ENCODE measurements at places on chromosomes 2 and 18. TPM values are rescaled to one million over a fixed set of nuclear protein-coding genes. Genes with fewer than 3 reads are reported as not detected.

CD226 gene
- total RNA-seq: under 0.01 TPM

CROCC2 gene
- 0.35 TPM for total RNA-seq

CYBRD1 gene
- 55.5 TPM for total RNA-seq

CD207 gene
- not detected for total RNA-seq

TNFRSF11A gene
- not detected for total RNA-seq

ANKRD36C gene
- total RNA-seq: 0.86 TPM

PRSS56 gene
- not detected for total RNA-seq

BBS5 gene
- total RNA-seq: 6.2 TPM

GALNT5 gene
- 4.3 TPM for total RNA-seq

CHRND gene
- total RNA-seq: not detected

COX7A2L gene
- 253 TPM for total RNA-seq

KCNE4 gene
- total RNA-seq: 0.18 TPM

LIPG gene
- total RNA-seq: 2.9 TPM

ANTXR1 gene
- total RNA-seq: 45.2 TPM

SAP130 gene
- 7.8 TPM for total RNA-seq

PLGLB2 gene
- total RNA-seq: not detected

FASTKD1 gene
- 7.8 TPM for total RNA-seq

TM4SF20 gene
- not detected for total RNA-seq

VWC2L gene
- total RNA-seq: not detected

RMC1 gene
- 17.3 TPM for total RNA-seq

EVX2 gene
- not detected for total RNA-seq

CUL3 gene
- total RNA-seq: 39.2 TPM

FAHD2B gene
- 11.2 TPM for total RNA-seq

ICOS gene
- not detected for total RNA-seq

SGPP2 gene
- not detected for total RNA-seq

GNLY gene
- not detected for total RNA-seq

GPR39 gene
- 9.2 TPM for total RNA-seq

UGT1A8 gene
- not detected for total RNA-seq

TRAPPC8 gene
- total RNA-seq: 30.7 TPM

BMP10 gene
- total RNA-seq: not detected

ATIC gene
- 47.3 TPM for total RNA-seq

ST8SIA5 gene
- not detected for total RNA-seq

CCDC178 gene
- 2.0 TPM for total RNA-seq

TBR1 gene
- not detected for total RNA-seq

REEP1 gene
- total RNA-seq: not detected
